ENCODE measurements at places on chromosomes 3 and 15. TPM values are rescaled to one million over a fixed set of nuclear protein-coding genes. Genes with fewer than 3 reads are reported as not detected.

The EXD1 gene
- polyA plus RNA-seq = not detected

The SLC15A2 gene
- 0.63 TPM for polyA plus RNA-seq

The IGF1R gene
- polyA plus RNA-seq = 35.4 TPM

The NOX5 gene
- polyA plus RNA-seq = 0.15 TPM

The RPS27L gene
- 501 TPM for polyA plus RNA-seq
